NCI-H1417 (cell line): ENCODE measurements at places on chromosomes 5 and 9.

DNA sequence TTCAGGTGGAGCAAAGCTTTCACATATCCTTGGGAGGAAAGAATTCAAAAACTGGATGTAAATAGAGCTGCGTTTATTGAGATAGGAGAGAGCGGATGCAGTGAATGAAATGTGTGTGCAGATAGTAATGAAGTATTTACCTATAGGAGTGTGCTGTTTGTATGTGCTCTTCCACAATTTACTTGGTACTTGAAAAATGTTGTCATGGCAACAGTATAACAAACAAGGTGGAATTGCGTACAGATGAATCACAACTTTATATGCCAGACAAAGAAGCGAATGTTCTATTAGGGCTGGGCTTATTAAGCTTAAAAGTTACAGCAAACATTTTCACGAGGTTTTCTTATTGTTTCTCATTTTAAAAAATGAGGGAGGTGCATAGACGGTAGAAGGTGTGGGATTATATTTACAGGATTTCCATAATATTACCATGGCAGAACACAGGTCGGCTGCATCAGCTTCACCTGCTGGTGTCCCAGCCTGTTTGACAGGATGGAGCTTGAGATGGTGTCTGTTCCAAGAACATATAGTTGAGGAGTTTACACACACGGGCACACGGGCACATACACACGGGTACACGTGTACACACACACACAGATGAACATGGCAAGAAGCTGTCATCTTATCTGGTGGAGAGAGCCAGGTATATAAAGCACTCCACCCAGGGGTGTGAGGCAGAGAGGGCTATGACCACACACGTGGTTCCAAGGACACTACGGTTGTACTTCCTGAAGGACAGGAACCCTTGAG, 155.7 kb downstream of the RMI1 start:
- peak; percentile 77 for DNase-seq

DNA sequence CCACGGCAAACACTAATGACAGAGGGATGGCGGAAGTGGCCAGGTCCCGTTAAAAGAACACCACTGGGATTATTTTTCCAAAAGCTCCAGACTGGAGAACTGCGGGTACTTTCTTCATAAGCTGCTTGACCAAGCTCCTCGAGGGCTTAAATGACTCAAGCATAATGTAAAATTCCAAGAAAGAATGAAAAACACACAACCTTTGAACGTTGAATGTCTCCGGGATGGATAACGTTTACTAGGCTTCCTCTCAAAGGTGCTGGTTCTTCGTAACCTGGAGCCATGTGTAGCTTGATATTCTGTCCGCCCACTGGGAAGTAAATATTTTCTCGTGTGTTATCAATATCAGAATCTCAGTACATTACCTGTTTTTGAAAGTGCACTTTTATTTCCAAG, 67.6 kb downstream of the EPB41L4B start:
- no peak for DNase-seq

DNA sequence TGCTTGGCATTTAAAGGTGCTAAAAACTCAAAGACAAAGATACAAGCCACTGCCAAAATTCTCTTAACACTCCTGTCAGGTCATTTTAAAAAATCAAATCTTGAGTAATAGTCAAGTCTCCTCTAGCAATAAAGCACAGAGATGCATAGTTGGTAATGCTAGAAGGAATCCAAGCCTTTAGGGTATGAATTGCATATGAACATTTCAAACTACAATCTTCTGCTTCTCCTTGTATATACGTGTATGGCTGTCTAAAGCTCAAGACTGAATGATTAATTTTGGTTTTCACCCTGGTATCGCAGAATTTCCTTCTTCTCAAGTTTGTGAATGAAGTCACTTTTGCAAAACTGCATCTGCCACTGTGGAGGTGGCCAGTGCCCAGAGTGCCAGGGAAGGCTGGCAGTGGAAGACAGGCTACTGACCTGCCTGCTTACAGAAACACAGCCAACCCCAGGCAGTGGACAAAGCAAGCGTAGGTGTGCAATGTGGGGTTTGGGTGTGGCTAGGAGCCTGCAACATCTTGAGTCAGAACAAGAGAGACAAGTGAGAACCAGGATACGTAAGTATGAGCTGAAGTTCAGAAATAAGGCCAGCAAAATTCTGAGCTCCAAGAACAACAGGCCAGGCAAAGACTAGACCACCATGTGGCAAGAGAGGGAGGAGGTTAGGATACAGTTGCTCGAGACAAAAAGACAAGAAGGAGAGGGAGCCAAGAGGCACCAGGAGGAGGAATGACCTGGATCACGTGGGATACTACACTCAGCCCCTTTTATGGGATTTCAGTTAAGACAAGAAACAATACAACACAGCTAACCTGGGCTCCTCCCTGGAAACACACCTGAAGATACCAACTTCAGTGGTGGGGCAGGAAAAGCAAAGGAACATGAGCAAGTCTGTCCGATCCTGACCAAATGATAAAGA, 22.6 kb downstream of the MYO10 start:
- no peak for DNase-seq

- no peak for DNase-seq
Observed at GRCh38 chr5:111411301-111411700, 101.0 kb downstream of the STARD4 start.

GRCh38 chr9:4514252-4515128, 24.2 kb downstream of the SLC1A1 start:
- DNase-seq = no peak

DNA sequence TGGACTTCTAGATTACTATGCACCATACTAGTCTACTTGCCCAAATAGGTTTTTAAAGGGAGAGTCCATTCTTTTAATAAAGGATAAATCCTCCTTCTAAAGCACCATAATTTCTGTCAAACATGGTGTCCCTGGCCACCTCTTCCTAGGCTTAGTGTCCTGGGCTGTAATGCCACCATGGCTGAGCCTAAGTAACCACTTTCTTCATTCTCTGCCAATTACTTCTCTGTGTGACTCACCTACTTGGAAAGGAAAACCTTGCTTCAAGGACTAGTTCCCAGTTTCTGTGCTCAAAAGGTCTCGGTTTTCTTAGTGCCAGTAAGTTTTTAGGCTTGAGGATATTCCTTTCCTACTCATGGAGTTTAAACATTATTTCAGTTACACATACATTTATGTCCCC, 273.4 kb downstream of the DENND1A start:
- DNase-seq = no peak

DNA sequence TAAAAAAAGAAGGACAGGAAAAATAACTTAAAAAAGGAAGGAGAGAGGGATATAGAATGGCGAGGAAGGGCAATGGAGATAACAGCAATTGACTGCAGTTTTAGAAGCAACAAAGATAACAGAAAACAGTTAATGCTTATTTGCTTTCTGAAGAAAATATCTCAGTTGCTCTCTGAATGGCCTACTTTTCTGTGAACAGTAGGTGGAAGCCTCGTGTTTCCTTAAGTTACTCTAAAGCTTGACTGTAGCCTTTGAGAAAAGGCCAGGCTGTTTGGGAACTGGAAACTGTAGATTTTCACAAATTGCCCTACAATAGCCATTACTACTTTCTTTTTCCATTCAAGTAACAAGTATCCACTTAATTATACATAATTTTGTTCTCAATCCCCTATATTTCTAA, 404.5 kb downstream of the YTHDC2 start:
- DNase-seq = no peak

DNA sequence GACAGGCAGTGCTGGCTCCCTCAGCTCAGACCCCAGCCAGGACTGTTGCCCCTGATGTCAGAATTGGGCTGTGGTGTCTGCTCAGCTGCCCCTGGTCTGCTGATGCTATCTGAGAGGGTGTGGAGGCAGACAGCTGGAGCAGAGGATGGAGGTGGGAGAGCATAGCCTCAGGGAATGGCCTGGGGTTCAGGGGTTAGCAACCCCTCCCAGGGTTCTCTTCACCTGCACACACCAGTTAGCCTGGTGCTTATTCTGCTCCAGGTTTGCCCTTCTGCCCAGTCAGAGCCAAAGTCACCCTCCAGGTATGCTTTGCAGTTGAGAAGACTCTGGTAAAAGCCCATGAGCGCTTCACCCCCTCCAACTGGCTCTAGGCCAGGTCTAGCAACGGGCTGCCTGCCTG, 109.8 kb downstream of the SAXO1 start:
- no peak for DNase-seq

GRCh38 chr9:77024776-77025545, 5.5 kb downstream of the FOXB2 start:
- DNase-seq = no peak

GRCh38 chr9:132645306-132645705, 24.5 kb downstream of the DDX31 start:
- DNase-seq = no peak

DNA sequence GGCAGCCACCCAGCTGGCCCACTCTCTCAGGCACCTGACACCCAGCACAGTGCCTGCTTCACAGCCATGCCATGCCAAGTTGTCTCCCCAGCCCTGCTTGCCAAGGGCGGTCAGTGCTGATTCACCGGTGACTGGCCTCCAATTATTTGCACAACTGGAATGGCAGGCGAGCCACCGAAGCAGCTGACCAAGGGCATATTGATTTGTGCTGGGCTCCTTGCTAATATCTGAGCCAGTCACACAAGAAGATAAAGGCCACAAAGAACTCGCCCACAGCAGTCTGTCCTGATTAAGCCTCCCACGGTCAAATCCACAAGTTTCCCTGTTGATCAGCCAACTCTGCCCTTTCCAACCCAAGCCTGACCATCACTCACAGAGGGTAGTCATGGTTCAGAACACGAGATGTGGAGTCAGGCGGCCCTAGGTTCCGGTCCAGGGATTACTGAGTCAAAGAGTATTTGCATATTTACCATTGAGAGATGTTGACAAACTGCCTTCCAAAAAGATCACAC, 6.4 kb upstream of the EEIG1 start:
- no peak for DNase-seq

GRCh38 chr5:34496260-34496691, 159.9 kb upstream of the RAI14 start:
- DNase-seq = no peak

DNA sequence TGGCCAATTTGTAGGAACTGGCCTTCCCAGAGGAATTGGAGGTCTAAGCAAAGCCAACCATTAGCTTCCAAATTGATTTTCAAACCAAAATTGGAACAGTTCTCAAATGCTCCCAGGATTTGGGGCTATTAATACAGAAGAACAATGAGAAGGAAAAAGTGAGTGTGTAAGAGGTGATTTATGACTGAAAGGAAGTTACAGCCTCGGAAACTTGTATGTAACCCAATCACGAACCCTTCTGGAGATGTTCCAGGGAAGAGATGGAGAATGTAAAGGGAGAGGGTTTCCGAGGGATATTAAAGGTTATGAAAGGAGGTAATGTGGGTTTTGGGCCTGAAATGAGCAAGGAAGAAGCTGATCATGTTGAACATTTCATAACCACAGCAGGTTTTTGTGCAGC, 93.2 kb upstream of the CXCL14 start:
- DNase-seq = no peak

GRCh38 chr9:131406563-131407436, 12.9 kb downstream of the PRRC2B start:
- DNase-seq = no peak

GRCh38 chr9:96453625-96454024, 3.7 kb downstream of the HABP4 start:
- DNase-seq = peak; percentile 15

- DNase-seq = no peak
Observed at GRCh38 chr5:92942762-92943161, 638.3 kb downstream of the NR2F1-AS1 start.

DNA sequence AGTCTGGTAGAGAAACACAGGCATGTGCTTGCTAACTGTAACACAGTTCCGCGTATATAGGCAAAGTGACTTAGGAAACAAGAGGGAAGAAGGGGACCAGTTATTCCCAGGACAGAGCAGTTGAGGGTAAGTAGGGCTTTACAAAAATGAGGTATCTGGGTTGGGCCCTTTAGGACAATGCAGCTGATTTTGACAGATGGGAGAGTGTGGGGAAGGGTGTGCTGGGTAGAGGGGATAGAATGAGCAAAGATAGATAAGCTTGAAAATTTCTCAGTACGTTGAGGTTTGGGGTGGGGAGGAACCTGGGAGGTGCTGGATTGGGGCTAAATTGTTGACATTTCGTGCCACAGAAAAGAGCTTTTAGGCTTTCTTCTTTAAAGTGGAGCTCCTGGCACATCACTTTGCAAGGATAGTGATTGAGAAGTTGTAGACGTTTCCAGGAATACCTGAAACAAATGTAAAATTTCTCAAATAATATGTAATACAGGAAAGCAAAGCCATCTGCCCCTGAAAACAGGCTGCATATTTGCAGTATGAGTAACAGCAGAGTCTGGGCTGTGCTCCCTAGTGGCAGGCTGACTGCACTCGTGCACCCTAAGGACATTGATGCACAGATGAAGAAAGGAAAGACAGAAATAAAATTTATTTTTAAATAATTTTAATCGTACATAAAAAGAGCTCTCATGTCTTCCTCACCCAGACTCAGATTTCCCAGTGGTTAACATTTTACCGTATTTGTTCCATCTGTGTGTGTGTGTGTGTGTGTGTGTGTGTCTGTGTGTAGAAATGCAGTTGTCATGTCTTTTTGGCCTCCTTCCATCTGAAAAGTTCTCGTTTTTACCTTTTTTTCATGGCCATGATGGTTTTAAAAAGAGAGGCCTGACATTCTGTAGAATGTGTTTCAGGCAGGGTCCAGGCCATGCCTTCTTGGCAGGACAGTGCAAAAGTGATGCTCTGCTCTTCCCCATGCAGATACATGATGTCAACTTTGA, 144.9 kb upstream of the DMRT1 start:
- DNase-seq = no peak

- no peak for DNase-seq
Observed at GRCh38 chr5:166341740-166342337, 1949.6 kb upstream of the WWC1 start.

- DNase-seq = no peak
Observed at GRCh38 chr9:28365020-28365640, 791.8 kb upstream of the C9orf72 start.

GRCh38 chr5:113039229-113039933, 62.8 kb downstream of the DCP2 start:
- DNase-seq = no peak

- no peak for DNase-seq
Observed at GRCh38 chr9:16899606-16900005, 29.1 kb upstream of the BNC2 start.

DNA sequence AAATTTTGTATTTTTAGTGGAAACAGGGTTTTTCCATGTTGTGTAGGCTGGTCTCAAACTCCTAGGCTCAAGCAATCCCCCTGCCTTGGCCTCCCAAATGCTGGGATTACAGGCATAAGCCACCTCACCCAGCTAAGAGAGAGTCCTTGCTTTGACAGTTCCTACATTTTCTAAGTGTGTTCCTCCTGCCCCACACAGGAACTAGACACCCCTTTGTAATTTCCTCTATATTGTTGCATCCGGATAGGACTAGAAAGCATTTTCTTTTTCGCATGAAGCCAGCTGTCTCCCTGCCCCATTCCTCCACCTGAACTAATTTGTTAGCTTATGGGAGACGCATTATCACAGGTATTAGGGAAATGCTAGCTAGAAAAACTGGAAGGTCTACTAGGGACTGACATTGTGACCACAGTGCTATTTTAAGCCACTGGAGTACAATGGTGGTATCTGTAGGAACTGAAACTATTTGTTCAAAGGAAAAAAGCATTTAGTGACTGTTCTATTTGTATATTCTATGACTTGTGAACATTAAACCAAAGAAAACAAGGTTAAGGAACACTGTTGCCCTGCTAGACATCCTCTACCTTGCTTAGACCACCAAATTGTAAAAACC, 214.1 kb downstream of the SMARCA2 start:
- no peak for DNase-seq

GRCh38 chr5:179974946-179975712, 67.4 kb upstream of the TBC1D9B start:
- DNase-seq = peak; percentile 2

- no peak for DNase-seq
Observed at GRCh38 chr5:136020383-136021015, 8.3 kb upstream of the TGFBI start.

- DNase-seq = no peak
Observed at GRCh38 chr9:81083854-81084512, 605.4 kb downstream of the TLE1 start.

GRCh38 chr5:157308836-157309465, 43.0 kb downstream of the CYFIP2 start:
- no peak for DNase-seq
